ENCODE measurements at places on chromosomes 12 and 14.

DNA sequence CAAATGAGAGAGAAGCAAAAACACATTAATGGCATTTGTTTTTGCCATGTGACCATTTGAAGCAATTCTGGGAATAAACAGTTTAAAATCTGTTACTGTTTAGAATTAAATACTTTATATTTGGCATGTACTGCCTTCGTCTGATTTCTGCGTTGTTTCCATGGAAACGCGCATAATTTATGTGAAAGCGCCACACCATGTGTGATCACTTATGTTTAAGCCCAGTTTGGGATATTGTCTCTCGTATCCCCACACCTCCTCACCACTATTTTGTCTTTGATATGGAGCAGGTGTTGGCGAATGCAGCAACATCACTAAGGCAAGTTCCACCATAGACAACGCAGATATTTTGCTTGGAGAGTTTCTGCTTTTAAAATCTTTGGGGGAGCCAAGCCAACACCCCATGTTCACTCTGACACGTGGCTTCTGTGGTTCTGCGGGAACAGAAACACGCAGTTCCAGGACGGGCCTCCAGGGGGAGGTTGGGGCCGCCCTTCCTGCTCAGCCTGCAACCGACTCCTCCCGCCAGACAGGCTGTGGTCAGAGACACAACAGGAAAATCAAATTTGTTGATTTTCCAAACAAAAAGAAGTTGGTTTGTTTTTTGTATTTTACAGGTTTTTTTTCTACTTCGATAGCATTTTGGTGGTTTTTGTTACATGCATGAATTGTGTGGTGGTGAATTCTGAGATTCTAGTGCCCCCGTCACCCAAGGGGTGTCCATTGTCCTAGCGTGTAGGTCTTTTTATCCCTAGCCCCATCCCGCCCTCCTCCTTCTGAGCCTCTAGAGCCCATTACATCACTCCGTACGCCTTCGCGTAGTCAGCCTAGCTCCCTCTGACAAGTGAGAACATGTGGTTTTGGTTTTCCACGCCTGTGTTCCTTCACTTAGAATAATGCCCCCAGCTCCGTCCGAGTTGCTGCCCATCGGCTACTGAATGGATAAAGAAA, 101.9 kb upstream of the SFSWAP start:
- peak; percentile 4 for DNase-seq

DNA sequence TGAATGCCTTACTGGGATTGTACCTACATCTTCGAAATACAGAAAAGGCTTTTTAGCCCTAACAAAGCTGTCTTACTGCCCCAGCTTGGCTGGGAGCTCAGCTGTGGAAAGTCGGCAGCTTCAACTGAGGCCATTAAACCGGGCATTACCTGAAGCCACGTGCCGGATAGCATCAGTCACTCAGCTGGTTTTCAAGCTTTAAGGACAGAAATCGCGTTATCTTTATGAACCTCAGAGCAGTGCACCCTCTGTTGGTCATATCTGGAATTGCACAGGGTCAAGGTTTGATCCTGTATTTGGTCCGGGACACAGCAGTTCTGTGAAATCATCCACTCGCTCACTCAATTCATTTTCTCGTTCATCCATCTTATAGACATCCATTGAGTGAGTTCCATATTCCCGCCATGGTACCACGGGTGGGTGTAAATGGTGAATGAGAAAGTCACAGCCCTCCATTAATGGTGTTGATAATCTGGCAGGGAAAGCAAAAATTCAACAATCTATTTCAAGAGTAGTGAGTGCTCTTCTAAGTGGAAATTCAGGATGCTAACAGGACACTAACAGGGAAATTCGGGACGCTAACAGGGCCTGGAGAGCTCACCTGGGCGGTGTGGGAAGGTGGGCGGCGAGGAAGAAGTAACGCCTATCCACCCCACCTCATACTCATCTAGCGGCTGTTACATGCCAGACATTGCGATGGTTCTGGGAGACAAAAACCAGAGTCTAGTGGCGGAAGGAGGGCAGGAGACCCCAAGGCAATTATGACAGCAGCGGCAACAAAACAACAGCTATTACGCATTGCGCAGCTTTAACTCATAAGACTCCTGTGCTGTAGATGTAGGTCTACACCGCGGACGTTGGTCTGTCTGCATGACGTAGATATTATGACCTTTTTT, 60.6 kb upstream of the TCL1A start:
- DNase-seq, result peak; percentile 3

DNA sequence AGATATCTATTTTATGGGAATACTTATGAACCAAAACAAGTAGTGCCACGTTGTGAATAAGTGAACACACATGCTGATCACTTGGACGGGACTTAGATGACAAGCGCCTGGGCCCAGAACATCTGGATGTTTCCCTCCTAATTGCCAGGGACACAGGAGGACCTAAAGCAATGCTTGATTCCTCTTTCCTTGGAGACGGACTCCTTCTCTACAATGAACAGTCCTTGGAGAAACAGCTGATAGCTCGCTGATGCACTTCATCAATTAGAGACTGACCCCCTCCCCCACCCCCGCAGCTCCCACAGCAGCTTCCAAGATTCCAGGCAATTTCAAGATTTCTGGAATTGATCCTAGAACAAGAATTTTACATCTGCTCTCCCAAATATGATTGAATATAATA, 86.4 kb downstream of the ST8SIA1 start:
- DNase-seq, result no peak

DNA sequence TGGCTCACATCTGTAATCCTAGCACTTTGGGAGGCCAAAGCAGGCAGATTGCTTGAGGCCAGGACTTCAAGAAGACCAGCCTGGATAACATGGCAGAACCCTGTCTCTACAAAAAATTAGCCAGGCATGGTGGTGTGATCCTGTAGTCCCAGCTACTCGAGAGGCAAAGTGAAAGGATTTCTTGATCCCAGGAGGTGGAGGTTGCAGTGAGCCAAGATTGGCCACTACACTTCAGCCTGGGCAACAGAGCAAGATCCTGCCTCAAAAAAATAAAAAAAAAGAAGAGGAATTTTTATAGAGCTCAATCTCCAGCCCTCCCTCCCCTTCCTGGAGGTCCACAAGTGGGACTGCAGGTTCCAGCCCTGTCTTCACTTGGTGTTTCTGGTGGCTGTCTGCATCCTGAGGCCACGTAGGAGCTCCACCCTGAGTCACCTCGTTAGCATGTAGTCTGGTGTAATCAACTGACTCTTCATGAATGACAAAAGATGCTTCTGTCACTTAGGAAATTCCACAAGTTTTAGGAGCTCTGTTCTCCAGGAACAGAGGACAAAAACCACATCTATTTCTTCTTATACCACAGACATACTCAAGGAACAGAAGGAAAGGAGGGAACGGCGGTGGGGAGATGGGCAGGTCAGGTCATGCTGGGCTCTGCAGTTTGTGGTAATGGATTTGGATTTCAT, 16.2 kb downstream of the CCDC62 start:
- DNase-seq, result no peak

DNA sequence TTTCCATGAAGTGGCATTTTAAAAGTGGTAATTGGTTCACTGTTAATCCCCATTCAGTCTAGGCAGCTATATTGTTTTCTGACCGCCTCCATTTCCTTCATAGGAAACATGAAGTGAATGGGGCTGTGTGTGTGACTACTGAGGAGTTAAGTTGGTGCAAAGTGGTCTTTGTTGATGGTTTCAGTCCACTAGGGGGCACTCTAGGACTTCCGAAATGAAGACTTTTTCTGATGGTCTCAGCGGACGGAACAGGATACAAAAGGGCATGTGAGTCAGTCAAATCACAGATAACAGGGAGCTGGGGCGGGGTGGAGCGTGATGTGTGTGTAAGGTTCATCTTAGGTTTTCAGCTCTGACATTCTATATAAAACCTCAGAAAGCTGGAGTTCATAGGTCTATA, 240.1 kb upstream of the OR4E1 start:
- DNase-seq, result peak; percentile 27

GRCh38 chr14:90383731-90384542, 12.9 kb upstream of the CALM1 start:
- no peak for DNase-seq

DNA sequence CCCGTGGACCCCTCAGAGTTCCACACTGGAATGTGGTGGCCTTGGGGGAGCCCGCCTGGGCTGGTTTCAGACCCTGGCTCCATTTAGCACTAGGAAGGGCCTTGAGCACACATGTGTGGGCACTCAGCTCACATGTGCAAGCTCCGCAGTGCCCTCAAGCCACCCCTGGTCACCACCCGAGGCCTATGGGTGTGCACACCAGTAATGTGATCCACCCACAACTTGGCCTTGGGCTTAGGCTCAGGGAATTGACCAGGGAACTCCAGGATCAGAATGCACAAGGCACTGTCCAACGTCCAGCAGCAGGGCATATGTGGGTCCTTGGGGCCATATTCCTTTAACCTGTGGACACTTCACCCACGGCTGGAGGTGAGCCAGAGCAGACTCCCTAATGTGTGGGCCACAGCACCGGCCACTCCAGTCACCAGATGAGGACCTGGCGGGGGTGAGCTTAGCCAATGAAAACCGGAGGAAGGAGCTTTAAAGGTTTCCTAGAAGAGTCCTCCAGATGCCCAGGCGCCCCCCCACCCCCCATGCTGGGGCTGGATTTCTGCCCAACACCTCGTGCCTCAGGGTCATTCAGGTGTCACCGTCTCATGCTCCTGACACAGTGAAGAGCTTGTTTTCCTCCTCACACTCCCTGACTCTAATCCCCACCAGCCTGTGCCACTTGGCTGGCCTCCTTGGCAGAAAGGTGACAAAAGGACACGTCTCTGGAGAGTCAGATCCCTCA, 209.2 kb downstream of the ZFP36L1 start:
- no peak for DNase-seq

- no peak for DNase-seq
Observed at GRCh38 chr14:53180272-53181221, 27.4 kb upstream of the DDHD1 start.

DNA sequence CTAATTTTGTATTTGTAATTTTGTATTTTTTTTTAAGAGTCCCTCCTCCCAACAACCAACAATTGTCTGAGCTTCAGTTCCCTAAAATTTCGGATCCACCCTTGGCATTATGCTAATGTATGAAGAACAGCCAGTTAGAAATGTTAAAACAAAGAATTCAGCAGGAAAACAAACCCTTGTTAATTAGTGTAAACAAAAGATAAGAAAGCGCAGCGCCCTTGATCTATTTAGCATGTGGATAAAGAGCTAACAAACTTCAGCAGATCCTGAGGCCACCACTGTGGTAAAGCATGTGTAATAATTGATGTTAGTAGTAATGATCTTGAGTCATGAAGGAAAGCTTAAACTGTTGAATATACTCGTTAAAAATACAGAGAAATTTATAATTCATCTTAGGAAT, 199.8 kb downstream of the TMX1 start:
- DNase-seq, result no peak

DNA sequence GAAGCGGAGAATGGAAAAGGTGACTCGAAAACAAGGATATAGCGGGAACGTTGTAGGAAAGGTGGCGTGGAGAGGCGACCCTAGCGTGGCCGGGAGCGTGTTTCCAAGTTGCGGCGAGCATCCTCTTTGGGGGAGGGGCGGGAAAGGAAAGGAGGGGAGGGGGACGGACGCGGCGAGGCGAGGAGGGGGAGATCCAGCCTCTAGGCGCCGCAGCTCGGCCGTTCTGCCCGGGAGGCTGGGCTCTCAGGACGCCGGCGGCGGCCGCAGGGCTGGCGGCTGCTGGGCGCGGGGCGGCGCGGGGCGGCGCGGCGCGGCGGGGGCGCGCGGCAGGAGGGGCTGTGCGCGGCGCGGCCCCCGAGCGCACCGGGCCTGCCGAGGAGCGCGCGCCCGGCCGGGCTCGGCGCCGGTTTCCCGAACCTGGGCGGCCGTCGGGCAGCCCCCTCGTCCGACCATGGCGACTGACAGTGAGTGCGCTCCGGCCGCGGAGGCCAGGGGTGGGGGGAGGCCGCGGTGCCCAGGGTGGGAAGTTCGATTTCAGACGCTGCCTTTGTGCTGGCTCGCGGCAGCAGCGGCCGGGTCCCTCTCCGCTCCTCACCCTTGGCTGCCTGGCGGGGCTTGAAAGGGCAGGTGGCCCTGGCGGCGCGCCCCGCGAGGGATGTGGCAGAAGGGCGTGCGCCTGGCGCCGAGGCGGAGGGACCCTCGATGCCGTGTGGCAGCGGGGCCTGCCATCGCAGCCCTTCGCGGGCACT, 50.3 kb downstream of the SNAPC1 start:
- no peak for DNase-seq

GRCh38 chr14:64879635-64880220, at the start of gene SPTB:
TSS of gene SPTB (minus strand) at chr14:64879907. CDS start at chr14:64823094, 56,813 bp downstream.
- no peak for DNase-seq

DNA sequence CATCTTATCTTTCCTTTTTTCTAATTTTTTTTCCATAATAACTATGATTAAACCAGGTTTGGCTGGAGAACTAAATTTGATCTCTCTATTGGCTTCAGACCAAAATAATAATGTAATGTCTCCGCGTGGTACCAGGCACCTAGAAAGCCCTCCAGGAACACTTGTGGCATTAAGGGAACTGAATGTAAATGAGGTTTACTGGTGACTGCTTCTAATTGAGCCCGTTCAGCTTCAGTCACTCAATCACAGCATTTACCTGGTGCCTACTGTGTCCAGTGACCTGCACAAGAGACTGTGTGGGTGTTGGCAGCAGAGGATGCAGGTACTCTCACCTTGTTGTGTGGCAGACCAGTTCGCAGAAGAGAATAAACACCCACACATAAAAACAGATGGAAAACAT, 302.5 kb downstream of the DPF3 start:
- no peak for DNase-seq

GRCh38 chr12:2387103-2387834, 334.5 kb downstream of the CACNA1C start:
- no peak for DNase-seq

- no peak for DNase-seq
Observed at GRCh38 chr12:71848212-71848611, 8.7 kb downstream of the TBC1D15 start.

DNA sequence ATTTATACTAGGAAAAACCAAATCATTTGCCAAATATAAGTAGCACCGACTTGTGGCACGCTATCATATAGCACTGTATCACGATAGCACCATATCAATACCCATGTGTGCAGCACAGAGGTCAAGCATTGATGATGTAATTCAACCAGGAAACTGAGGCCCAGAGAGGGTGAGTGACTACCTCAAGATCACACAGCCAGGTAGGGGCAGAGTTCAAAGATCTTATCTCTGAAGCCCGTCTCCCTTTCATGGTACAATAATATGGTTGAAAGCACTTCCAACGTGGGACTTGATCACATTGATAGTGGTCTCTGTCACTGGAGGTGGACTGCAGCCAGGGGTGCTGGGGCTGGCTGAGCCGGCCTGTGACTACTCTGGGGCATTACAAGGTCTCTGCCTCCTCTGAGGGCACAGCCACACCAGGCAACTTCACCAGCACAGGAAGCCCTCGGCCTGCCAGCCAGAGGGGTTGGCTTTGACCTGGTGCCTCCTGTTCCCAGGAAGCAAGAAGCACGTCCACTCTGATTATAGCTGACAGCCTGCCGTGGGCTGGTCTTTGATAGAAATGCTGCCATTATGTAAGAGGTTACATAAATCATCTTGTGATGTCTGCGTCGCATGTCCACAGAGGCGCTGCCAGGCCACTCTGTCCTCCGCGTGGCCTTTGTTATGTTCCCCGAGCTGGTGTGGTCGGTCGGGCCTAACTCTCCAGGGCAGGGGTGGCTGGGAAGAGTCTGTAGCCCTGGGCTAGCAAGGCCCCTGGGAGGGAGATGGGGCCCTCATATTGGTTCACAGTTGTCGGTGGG, 5.9 kb upstream of the FAM181A start:
- no peak for DNase-seq
